Mesenteric fat pad (tissue), 1 donor: ENCODE measurements at places on chromosomes 12 and 14. TPM values are rescaled to one million over a fixed set of nuclear protein-coding genes. Genes with fewer than 3 reads are reported as not detected.

DNA sequence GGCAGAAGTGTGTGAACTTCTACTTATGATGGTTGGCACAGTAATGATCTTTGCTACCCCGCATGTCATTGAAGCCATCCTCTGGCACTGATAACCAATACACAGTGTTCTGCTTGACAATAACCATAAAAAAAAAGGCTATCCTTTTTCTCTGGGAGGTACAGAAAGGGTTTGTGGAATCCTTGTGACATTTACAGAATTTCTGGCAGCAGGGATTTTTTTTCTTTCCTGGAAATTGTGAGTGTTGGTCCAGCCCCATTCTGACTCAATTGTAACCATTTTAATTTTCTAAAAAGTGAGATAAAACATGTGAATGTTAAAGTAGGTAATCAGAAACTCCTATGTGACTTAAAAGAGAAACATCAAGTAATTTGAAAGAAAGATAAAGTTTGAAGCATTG, 943.8 kb downstream of the TMTC2 start:
- DNase-seq: no peak

DNA sequence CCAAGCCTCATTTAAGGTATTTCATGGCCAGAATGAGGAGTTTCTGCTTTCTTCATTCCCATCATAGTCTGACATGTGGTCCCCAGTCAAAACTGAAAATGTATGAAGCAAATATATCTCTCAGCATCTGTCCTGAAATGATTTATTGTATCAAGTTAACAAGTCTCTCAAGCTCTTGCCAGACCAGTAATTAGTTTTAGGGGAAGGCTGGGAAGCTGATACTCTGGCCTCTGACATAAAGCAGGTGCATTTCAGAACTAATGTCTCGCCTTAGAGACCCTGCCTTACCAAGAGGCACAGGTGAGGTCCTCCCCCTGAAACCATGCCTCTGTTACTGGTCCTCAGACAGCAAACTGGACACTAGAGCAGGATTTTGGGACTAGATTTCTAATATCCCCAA, 266.5 kb downstream of the SLC15A4 start:
- DNase-seq: no peak

Gene PRIM1
- total RNA-seq: 3.2 TPM

DNA sequence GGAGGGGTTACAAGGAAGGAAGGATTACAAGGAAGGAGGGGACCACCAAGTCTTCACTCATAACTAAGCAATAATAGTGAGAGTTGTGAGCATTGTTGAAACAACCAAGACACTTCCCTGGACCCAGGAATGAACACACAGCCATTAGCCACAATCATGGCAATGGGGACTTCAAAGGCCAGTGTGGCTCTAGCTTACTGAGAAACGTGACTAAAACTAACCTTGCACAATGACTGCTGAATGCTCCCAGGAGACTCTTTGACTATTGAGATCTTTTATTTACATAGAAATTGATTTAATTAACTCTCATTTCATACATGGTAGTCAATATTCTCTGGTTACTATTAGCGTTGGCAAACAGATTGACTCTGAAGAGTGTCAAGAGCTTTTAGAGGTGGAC, 263.0 kb upstream of the SOX5 start:
- DNase-seq: no peak

DNA sequence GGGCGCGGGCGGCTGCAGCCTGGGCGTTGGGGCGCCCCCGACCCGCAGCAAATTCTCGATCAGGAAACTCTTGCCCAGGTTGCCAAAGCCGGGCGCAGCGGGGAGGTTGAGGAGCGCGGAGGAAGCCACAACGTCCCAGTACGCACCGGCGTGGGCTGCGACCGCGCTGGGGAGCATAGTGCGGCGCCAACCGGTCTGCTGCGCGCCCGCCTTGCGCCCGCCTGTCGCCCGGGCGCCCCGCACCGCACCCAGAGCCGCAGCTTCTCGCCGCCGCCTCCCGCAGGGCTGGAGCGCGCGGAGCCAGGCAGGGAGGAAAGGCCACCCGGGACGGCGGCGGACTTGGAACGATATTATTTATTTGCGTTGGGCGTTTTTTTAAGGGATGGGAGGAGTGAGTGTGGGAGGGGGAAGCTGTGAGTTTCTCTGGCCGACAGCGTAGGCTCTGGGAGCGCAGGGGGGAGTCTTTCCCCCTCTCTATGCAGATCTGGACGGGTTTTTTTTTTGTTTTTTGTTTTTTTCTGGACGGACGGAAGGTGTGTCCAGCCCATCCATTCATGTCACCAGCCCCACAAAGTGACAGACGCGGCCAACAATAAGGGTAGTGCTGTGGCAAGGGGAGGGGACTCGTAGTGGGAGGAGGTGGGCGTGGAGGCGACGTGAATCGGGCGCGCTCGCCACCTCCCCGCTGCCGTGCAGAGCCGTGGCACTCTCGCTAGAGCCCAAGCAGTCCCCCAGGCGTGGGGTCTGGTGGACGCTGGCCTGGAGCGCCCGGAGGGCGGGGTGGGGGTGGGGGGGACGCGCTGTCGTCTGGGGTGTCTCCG, at the start of gene DBX2:
DBX2 (minus strand) TSS at position 349 of the 821 bp plus-strand sequence; CDS start at position 177, 172 bp downstream.
- no peak for DNase-seq

DNA sequence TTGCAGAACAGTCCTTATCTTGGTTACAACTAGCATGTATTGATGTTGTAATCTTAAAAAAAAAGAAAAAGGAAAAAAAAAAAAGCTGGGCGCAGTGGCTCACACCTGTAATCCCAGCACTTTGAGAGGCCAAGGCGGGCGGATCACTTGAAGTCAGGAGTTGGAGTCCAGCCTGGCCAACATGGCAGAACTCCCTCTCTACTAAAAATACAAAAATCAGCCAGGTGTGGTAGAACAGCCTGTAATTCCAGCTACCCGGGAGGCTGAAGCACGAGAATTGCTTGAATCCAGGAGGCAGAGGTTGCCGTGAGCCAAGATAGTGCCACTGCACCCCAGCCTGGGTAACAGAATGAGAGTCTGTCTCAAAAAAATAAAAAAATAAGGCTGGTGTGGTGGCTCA, 25.6 kb upstream of the TEAD4 start:
- no peak for DNase-seq

Gene GAPDH
- total RNA-seq: 1,402 TPM

Gene CHPT1
- 63.3 TPM for total RNA-seq

Gene CD4
- 31.3 TPM for total RNA-seq

Gene TDRD9
- 5.4 TPM for total RNA-seq

- peak; percentile 78 for DNase-seq
These were observed 12.1 kb downstream of the ZBTB39 start for GRCh38 chr12:56994231-56994746.

Gene SCYL2
- 40.0 TPM for total RNA-seq
